Activated T-helper 17 cell treated with anti-CD3 and anti-CD28 coated beads, Interleukin-2, amount 50 U/mL, for 72 hours (primary cell): ENCODE measurements at places on chromosomes 5 and 9.

- ATAC-seq: no peak
These were observed 44.9 kb downstream of the SLC25A51 start for GRCh38 chr9:37859043-37859442.

DNA sequence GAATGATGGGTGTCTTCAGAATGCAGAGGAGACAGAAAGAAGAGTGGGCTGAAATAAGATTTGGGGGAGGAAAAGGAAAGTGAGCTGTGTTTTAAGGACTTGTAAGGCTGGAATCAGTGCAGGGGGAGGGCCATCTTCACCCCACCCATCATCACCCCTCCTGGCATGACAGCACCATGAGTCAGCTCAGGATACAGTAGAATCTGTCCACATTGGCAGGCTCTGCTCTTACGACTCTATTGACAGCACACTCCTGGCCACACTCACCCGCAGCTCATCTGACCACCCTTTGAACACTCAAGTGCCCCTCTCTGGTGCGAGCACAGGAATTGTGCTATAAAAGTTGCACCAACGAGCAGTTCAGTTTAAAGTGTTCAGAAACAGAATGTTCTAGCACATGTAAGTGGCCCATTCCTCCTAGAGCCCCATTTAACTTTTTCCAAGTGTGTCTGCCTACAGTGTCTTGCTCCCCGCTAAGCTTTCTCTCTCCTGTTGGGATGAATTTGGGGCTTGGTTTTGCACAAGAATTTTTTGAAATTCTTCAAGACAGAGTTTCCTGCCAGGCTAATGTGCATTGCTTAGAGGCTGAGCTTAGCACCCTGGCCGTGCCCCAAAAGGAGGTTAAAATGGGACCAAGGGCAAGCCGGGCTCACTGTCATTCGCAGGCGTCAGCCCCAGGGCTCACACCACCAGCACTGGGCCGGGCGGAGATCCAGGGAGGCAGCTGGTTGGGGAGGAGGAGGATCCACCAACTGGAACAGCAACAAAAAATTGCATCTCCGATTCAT lies 12.0 kb downstream of the ADRA1B start:
- ATAC-seq: no peak

DNA sequence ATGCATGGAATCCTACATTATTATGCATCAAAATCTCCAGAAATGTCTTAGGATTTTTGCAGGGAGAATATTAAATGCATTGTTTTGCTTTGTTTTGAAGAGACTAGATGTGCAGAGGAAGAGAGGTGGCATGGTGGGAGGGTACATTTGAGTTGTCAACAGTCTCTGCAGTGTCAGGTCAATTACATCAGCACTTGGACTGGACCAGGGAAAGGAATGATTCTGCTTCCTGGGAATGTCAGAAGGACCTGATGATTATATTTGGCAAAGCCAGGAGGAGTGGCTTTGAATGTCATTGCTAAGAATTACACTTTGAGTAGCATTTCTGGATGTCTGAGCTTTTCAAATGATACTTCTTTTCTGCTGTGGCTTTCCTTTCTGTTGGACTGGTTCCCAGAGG lies 17.5 kb upstream of the TMEFF1 start:
- ATAC-seq: no peak

DNA sequence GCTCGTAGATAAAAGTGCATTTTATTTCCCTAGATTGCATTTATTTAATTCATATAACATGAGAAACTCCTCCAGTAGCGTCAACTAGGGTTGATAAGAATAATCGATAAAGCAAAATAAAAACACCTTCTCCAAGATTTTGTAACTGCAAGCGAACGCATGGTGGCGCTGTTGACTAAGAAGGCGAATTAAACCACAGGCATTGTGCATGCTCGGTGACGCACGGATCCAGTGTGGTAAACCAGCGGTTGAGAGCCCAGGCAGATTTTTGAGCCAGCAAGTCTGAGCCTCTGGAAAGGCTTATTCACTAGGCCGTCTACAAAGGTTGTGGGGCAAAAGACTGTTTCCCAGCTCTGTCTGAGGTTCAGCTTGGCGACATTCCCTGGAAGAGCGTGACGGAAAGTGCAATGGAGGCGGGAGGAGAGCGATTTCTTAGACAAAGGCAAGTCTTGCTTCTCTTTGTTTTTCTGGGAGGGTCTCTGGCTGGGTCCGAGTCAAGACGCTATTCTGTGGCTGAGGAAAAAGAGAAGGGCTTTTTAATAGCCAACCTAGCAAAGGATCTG lies at the start of gene PCDHB3:
Gene PCDHB3 (plus strand): TSS at position 231 of the 563 bp plus-strand sequence. CDS start 177 bp downstream, at position 408.
- no peak for ATAC-seq

GRCh38 chr9:93088656-93089015 lies 7.4 kb upstream of the CARD19 start:
- no peak for ATAC-seq

- ATAC-seq: no peak
These were observed 357.8 kb upstream of the CCNG1 start for GRCh38 chr5:163079618-163080017.

- ATAC-seq: peak; percentile 81
These were observed 242.3 kb upstream of the PTGER4 start for GRCh38 chr5:40437452-40437861.

DNA sequence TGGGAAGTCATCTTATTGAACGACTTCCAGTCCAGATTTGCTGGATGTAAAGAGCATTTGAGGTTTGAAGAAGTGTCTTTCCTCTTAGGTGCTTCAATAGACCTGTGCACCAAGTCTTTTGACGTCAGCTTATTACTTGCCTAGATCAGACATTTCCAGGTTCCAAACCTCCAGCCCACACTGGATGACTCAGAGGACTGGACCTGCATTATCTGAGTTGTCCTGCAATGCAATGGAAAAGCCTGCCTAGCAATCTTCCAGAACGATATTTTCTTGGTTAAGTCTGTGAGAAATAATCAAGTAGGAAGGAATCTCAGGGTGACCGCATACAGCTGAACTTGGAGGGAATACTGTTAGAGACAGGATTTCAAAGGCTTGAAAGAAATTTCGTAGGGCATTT lies 147.2 kb upstream of the MOCS2 start:
- ATAC-seq: no peak

DNA sequence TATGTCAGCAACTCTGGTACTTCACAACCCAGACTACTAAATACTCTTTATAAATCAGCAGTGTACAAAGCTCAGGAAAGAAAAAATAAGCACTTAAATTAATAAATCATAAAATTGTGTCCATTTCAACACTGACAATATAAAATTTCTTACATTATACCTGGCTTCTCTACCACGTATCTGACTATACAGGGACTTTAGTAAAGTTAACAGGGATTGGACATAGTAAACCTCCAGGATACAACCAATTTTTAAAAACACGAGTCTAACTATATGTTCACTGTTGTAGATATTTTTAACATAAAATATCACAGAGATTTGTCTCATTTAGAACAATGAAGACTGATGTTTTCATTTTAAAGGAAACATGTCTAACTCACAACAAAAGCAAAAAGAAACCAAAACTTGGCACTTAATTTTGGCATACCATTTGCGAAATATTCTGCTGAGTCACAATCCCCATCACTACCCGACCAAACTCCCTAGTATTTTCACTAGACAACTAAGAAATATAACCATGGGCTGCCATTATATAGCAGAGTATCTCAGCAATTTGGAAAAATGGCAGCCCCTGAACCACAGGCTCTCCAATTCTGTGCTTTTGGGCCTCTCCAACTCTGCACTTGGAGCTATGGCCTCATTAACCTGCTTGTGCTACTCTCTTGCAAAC lies 14.4 kb downstream of the FAM169A start:
- ATAC-seq: peak; percentile 69

- no peak for ATAC-seq
These were observed 1.8 kb upstream of the HMCN2 start for GRCh38 chr9:130263601-130264413.

DNA sequence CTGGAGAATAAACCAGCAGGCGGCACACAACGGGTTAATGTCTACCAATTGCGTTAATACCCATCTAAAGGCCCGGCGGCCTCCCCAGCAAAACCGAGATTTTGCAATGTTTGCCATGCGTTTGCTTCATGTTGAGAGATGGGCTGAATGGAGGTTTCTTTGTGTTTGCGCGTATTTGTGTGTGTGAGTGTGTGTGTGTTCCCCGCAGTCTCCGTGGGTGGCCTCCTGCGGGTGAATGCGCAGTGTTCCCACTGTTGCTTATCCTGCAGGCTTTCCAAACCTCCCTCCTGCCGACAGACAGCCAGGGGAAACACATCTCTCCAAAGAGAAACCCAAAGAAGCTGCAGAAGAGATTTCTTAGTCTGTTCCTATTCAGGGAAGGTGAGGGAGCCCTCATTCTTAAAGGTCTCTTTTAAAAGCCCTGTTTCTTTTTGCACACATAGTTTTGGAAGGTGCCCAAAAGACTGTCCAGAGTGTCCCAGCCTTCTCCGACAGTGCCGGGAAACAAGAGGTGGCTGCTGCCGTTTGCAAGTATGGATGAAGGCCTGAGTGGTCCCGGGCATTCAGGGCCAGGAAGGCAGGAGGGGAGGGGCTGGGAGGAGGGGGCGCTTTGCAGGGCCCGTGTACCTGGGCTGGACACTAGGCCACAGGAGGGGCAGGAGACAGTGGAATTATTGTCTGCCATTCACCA lies 103.8 kb upstream of the ERCC6L2 start:
- no peak for ATAC-seq

GRCh38 chr5:149776361-149777305 lies 46.5 kb downstream of the PPARGC1B start:
- ATAC-seq: no peak

DNA sequence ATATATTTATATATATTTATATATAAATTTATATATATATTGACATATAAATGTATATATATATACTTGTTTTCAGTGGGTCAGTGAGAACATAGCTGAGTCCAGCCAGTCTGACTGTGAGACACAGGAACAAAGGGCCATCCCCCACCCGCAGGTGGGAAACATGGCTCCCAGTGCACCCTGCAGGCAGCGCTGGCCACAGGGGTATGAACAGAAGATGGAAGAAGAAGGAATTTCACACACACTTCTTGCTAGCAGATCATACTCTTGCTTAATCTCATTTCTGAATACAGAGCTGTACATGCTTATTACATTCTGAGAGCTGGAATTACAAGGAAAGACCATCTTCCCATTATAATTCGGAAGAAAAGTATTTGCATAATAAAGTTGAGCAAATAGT lies 595.4 kb downstream of the IRX1 start:
- peak; percentile 50 for ATAC-seq

DNA sequence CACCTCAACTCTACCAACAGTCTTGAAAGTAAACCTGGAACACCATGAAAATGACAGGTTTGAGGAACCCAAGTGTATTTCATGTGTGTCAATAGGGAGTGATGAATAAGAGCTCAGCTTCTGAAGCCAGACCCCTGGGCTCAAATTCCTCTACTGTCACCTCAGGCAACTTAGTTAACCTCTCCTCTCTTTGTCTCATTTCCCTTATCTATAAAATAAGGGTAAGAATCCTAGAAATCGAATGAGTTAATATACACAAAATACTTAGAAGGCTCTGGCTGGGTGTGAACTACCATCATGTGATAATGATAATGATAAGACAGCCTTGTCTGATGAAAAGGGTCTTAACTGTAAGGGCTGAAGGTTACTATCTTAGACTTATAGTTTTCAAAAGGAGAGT lies 66.3 kb downstream of the PIP5K1B start:
- no peak for ATAC-seq

GRCh38 chr5:97624886-97625285 lies 441.8 kb upstream of the RIOK2 start:
- no peak for ATAC-seq

- ATAC-seq: no peak
These were observed 8.8 kb downstream of the BARHL1 start for GRCh38 chr9:132591244-132591643.

GRCh38 chr9:137972355-137972987 lies 94.9 kb downstream of the CACNA1B start:
- ATAC-seq: no peak

DNA sequence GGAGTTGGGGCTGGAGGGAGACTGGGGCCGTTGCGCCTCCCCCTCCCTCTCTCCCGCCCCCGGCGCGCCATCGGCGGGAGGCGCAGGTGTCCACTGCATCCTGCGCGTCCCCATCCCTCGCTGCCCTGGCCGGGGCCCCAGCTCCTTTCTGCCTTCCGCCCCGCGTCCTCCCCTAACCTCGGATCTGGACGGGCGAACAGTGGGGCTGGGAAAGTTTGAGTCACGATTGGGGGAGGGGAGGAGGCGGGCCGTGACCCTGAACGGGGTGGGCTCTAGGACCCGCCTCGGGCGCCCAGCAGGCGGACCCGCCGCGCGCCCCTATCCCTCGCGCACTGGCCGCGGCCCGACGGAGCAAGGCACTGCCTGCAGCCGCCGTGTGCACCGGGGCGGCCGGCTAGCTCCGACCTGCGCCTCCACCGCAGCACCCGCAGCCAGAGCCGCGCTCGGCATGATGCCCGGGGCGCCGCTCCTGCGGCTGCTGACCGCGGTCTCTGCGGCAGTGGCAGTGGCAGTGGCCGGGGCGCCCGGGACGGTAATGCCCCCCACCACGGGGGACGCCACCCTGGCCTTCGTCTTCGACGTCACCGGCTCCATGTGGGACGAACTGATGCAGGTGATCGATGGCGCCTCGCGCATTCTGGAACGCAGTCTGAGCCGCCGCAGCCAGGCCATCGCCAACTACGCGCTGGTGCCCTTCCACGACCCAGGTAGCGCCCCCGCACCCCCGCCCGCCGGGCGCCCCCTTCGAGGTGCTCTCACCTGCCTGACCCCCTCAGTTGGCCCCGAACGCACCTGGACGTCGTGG lies at the start of gene HMCN2:
Gene HMCN2 (plus strand): TSS at position 330 of the 805 bp plus-strand sequence. CDS start 119 bp downstream, at position 449.
- no peak for ATAC-seq

DNA sequence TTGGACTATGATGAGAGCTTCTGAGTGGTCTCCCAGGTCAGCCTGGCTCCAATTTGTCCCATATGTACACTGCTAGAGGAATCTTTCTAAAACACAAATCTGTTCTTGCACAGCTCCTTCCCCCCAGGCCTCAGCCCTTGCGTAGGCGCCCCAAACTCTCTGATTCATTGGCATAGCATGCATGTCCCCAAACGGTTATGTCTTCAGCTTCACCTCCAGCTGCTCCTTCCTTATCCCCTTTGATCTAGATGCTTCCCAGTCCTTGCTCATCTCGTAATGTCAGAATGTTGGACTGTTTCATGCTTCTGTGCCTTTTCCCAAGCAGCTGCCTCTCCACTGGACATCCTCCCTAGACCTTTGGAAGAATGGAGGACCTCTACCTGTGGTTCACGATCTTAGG lies 60.1 kb upstream of the BASP1 start:
- no peak for ATAC-seq

DNA sequence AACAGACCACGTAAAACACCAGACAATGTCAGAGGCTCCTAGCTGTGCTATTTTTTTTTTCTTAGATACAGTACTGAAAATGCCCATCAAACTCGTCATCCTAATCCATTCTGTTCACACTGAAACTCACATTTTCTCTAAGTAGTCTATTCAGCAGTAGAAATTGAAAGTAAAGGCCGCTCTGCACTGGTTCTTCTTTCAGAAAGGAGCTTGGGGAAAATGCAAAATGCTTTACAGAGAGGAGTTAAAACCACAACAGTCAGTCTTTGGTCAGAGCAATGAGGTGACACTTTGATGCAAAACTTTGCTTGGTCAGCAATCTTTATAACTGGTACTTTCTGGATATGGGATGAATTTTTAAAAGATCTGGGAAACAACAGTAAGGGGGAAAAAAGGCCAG lies 43.8 kb upstream of the SUSD1 start:
- peak; percentile 97 for ATAC-seq
